ENCODE measurements at places on chromosomes 2 and 18. TPM values are rescaled to one million over a fixed set of nuclear protein-coding genes. Genes with fewer than 3 reads are reported as not detected.
A peak's percentile ranks its signal among the peaks of the same experiment; 100 is the strongest.

- no peak for DNase-seq
Measured at GRCh38 chr2:58720770-58721697, 479.9 kb upstream of the FANCL start.

GRCh38 chr18:67496469-67496868 lies 20.1 kb downstream of the DSEL start:
- no peak for DNase-seq

- DNase-seq, result no peak
Measured at GRCh38 chr2:29694741-29695140, 226.6 kb downstream of the ALK start.

- DNase-seq, result no peak
Measured at GRCh38 chr2:925309-925708, 25.3 kb upstream of the SNTG2 start.

GRCh38 chr2:159650574-159650973 lies 34.2 kb upstream of the BAZ2B start:
- DNase-seq, result no peak

DNA sequence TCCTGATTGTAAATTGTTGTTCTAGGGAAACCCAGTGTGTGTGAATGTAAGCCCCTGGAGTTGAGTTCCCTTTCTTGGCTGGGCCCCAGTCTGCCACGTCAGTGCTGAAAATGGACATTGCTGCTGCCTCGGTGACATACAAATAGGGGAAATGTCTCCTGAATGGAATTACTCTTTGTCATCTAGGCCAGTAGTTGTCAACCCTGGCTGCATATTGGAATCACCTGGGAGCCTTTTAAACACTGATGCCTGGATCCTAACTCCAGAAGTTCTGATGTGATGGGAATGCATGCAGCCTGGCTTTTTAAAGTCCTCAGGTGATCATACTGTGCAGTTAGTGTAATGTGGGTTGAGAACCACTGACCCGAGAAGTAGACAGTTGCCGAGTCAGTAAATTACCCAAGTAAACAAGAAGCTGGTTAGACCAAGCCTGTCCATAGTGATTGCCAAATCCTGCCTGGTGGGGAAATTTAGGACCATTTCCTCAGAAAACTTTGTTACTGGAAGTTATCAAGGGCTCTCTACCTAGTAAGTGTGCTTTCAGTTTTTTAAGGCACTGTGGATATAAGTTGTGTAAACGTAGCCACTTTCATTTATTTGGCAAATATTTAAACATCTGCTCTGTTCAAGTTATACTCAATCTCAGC lies 27.6 kb upstream of the IL1R1 start:
- DNase-seq, result no peak

GRCh38 chr2:65944213-65944612 lies 490.7 kb upstream of the MEIS1 start:
- DNase-seq, result no peak

DNA sequence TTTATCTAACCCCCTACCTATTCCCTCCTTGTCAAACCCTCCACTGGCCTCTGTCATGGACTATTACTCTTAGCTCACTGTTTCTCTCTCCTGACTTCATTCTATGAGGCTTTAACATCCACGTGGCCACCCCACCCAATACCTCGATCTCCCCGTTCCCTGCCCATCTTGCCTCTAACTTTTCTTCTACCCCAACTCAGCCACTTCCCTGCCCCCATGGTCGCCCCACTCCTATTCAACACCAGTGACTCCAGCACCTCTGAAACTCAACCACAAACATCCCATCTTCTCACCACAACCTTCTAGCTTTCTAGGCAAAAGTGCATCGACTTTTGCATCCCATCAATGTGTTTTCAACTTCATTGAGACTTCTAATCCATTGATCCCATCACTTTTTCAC lies 94.2 kb upstream of the EPAS1 start:
- peak; percentile 23 for DNase-seq

- DNase-seq, result no peak
Measured at GRCh38 chr18:37246779-37247340, 318.7 kb downstream of the CELF4 start.

- DNase-seq, result no peak
Measured at GRCh38 chr18:62688743-62689317, 26.5 kb upstream of the PHLPP1 start.

GRCh38 chr2:20143263-20143662 lies 81.7 kb downstream of the SDC1 start:
- no peak for DNase-seq

DNA sequence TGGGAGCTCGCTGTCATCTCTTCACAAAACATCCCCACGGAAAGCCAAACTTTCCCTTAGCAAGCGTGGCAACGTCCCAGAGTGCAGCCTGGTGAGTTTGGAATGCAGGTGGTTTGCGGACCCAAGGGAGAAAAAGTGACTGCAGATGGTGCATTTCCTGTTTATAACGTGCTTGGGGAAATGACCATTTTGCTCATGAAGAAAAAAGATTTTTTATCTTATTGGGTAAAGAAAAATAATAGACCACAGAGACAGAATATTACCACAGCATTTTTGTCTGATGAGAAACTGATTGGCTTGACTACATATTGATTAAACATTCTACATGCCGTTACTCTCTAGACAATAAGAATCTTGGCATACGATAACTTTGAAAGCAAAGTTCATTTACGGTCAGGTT lies 136.5 kb downstream of the COPS8 start:
- no peak for DNase-seq

DNA sequence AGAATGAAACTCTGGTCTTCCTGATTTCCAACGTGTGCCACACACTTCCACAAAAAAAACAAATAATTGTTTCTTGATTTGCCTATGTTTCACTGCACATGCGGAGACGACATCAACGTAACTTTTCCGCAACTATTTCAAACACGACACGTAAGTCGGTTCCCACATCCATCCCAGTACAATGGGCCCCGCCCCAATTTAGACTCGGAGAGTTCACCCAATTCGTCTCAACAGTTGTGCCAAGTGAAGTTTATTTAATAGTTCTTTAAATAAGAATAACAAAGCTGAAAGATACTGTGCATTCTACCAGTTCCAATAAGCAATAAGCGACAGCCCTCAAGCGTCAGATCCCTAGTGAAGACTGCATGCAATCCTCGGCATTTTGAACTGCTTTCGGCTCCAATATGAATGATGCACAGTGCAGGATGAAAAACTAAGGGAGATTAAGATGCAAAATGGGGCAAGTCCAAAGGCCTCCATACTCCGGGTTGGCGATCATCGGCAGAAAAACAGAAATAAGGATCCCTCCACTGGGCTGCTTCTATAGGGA lies 664 bp downstream of the CCT4 start:
- DNase-seq, result peak; percentile 21

DNA sequence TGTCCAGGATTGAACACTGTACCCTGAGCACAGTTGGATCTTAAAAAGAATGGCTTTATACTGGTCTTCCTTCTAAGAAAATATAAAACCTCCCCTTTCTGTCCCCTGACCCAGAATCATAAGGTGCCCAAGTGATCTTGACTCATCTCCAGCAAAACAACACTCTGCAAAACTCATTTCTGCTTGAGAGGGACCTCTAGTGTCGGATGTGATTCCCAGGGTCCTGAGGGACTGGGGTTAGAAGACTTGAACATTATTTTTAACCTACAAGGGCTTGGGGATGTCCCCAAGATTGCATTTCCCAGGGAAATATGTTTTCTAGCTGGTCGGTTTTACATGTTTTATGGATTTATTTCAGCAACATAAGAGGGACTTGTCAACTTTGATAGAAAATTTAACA lies 1318.5 kb upstream of the CELF4 start:
- DNase-seq, result no peak

GRCh38 chr2:32832821-32833220 lies 113.9 kb upstream of the LTBP1 start:
- DNase-seq, result no peak

DNA sequence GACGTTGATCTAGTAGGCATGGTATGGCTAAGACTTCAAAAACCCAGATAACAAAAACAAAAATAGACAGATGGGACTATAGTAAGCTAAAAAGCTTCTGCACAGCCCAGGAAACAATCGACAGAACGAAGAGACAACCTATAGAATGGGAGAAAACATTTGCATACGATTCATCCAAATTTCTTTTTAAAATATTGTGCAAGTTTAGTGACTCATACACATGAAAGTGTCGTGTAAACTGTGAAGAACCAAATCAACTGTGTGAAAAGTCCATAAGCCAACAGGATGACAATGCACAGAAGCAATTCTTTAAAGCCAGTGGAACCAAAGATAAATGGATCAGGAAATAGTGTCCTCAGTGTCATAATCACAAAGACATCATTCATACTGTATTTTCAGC lies 671.1 kb downstream of the RNF144A start:
- DNase-seq, result no peak

DNA sequence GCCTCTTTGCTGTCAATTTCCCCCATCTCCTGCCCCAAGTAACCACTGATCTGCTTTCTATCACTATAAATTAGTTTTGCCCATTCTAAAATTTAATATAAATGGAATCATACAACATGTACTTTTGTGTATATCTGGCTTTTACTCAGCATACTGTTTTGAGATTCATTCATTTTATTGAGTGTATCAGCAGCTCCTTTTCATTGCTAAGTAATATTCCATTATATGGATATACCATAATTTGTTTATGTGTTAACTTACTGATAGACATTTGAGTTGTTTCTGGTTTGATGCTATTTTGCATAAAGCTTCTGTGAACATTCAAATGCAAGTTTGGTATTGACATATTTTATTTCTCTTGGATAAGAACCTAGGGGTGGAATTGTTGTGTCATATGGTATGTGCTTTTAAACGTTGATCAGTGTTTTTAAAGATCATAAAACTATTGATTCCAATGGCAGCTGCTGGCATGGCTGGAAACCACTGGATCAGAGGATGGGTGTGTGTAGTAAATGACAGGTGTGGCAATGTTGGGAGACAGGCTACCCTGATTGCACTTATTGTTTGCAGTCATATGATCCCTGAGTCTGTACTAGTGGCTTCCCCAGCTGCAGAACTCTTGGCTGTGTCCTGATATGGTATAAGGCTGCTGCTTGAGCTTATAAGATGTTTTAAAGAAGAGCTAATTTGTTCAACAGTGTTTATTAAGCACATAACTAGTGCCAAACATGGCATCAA lies 75.3 kb downstream of the CYP1B1 start:
- no peak for DNase-seq

- DNase-seq, result no peak
Measured at GRCh38 chr2:103788951-103789350, 1027.1 kb downstream of the TMEM182 start.

GRCh38 chr2:144015655-144016245 lies 504.2 kb downstream of the ZEB2 start:
- no peak for DNase-seq

- no peak for DNase-seq
Measured at GRCh38 chr18:5620289-5620688, 76.5 kb upstream of the EPB41L3 start.

DNA sequence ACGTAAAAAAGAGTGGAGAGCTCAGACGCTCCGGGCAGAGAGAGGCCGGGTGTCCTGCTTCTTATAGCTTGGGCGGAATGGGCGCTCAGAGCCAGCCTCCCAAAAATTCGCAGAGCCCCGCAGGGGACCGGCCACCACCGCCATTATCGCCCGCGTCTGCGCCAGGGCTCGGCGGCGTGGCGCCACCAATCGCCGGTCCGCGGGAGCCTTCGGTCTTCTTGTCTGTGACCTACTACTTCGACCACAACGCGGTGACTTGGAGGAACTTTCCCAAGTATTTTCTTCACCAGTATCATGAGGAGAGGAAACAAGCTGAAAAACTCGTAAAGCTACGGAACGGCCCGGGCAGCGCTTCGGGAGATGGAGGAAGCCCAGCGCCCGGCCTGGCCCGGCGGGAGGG lies 1138.1 kb upstream of the CHAC2 start:
- no peak for DNase-seq

DNA sequence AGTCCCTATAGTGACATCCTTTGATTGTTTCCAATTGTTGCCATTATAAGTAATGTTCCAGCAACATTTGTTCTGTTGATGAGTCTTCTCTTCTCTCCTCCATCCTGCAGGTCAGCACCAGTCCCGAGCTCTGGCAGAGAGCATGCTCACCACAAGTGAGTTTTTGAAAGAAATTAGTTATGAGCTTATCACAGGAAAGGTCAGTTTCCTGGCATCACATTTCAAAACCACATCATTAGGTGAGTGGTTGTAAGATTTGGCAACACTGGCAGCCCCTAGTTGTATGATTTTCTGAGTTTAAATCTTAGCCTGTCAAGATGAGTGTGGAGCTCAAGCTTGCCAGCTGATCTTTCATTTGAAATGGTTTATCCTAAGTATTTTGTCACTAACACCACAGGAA lies 149.6 kb downstream of the ESCO1 start:
- no peak for DNase-seq

GRCh38 chr18:60232541-60232940 lies 140.0 kb downstream of the MC4R start:
- no peak for DNase-seq

GRCh38 chr2:241637795-241638660 lies 535 bp downstream of the ATG4B start:
- peak; percentile 47 for DNase-seq

- DNase-seq, result no peak
Measured at GRCh38 chr2:200649724-200650123, 63.9 kb downstream of the AOX1 start.

Gene UPP2
- total RNA-seq, result not detected

Gene CHRNG
- not detected for total RNA-seq

Gene UGT1A7
- total RNA-seq, result not detected

Gene HTR2B
- total RNA-seq, result not detected

Gene FBLN7
- 7.9 TPM for total RNA-seq

Gene SLC30A3
- 0.43 TPM for total RNA-seq

Gene COLEC11
- 0.49 TPM for total RNA-seq

Measured in activated CD8-positive, alpha-beta T cell treated with anti-CD3 and anti-CD28 coated beads for 36 hours (primary cell).